ENCODE measurements at places on chromosomes 16 and 17.

DNA sequence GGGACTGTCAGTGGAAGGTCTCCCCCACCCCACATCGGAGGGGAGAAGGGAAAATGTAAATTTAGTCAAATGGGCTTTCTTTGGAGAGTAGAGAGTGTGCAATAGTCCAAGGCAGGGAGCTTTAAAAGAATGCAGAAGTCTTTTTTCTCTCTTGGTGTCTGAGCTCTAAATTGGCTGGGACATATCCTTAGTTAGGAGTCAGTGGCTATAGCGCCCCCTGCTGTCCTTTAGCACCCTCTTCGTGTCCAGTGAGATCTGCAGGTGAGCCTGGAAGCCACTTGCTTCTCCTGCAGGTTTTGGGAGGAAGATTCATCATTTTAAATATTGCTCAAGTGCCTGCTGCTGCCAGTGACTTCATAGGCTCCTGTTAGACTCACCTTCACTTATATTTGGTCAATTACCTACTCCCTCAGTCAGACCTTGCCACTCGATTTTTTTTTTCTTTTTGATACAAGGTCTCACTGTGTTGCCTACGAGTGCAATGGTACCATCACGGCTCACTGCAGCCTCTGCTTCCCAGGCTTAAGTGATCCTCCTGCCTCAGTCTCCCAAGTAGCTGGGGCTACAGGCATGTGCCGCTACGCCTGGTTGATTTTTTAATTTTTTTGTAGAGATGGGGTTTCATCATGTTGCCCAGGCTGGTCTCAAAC, 174.8 kb downstream of the PRKCB start:
- peak; percentile 76 for DNase-seq

DNA sequence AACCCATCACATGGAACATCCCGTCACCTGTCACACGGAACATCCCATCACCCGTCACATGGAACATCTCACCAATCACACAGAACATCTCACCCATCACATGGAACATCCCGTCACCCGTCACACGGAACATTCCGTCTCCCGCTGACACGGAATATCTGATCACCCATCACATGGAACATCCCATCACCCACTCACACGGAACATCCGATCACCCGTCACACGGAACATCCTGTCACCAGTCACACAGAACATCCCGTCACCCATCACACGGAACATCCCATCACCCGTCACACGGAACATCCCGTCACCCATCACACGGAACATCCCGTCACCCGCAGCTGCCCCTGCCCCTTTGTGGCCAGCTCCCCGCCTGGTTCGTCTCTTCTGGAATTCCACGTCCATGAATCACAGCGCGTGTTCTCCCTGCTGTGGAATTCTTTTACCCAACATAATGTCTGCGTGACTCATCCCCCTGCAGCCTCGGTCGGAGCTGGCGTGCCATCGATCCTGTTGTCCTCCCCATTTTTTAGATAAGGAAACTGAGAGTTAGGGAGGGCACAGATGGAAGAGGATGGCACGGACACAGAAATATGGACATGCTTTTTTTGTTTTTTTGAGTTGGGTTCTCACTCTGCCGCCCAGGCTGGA, 5.6 kb downstream of the CPNE7 start:
- DNase-seq: peak; percentile 97

DNA sequence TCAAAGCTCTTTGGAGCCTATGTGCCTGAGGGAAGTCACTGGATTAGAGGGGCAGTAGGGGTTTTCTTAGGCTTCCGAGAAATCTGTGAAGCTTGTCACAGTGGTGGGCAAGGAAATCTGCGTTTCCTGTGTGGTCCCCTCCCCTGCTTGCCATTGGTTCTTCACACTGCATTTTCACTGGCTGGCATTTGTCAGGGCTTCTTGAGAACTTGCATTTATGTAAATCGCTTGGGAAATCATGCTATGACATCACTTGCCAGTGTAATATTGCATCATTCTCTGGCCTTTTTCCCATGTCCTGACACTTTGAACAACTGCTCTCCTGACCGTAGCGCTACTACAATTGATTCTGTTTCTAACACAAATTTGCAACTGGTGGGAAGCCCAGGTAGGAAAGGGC, 1.8 kb downstream of the CACNG3 start:
- no peak for DNase-seq

GRCh38 chr17:63533433-63534077, 10.4 kb downstream of the KCNH6 start:
- DNase-seq: no peak

All from fibroblast of pulmonary artery (primary cell).